Vagina (tissue), 2 donors: ENCODE measurements at places on chromosomes 1 and 21.

DNA sequence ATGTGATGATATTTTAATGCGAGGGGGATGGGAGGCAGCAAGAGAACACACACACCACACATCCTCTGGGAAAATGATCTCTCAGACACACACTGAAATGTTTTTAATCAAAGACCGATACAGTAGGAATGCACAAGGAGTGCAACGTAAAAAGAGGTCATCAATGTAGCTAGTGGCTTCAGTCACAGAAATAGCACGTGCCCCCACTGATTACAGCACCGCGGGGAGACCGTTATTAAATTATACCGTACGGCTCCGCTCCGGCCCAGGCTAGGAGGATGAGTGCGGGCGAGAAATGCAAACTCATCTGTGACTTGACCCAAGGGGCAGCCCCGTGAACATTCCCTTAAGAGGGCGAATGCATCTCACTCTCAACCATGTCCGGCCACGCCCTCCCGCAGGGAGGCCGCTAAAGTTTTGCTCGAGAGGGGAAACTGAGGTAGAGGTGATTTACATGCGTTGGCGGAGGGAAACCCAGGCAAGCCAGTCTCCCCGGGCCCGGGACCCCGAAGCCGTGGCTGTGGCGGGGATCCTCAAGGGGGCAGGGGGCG is 552 bp downstream of the UBR4 start:
- DNase-seq: no peak

GRCh38 chr1:230784163-230784562 is 37.0 kb downstream of the CAPN9 start:
- DNase-seq: no peak

DNA sequence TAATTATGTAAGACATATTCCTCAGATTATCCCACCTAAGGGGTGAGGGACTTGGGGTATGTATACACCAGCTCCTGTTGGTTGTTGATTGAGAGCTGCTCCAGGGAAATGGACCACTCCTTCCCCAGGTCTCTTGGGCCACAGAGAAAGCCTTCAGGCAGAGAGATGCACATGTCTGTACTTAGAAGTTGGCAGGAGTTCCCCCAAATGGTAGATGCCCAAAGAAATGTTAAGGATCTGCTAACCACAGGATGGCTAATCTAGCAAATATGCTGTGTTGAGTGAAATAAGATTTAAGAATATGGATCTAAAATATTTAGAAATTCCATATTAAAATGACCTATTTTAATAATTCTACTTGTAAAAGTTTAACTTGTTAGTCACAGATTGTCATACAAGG is 100.8 kb upstream of the DNAH14 start:
- DNase-seq: no peak

GRCh38 chr21:29829564-29830275 is 110.1 kb downstream of the GRIK1 start:
- DNase-seq: no peak

- DNase-seq: no peak
Measured at GRCh38 chr1:31593136-31593665, 16.9 kb downstream of the TINAGL1 start.

GRCh38 chr1:26536521-26536920 is 7.0 kb downstream of the RPS6KA1 start:
- no peak for DNase-seq

GRCh38 chr1:43277116-43277876 is 7.5 kb downstream of the TMEM125 start:
- DNase-seq: no peak

DNA sequence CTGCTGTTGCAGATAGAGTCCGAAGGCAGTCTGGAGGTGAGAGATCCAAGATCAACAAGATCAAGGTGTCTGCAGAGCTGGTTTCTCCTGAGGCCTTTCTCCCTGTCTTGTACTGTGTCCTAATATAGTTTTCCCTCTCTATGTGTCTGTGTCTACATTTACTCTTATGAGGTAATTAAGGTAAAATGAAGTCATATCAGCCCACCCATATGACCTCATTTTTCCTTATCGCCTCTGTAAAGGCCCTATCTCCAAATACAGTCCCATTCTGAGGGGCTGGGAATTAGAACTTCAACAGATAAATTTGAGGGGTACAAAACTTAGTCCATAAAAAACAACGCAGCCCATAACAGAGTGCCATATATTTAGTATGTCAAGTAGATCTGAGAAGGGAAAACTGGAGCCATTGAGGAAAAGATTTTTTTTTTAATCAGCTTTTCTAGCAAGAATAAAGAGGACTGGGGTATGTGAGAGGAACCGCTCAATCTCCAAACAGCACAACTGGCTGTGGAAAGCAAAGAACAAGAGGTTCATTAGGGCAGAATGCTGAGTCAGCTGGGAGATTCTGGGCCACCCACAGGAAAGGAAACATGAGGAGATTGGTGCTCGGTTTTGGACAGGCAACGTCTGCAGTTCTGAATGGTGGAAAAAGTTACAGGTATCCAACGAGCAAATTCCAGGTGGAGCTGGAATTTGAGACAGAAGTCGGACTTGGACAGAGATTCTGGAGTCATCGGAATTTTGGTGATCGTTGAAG is 65.7 kb downstream of the MAP3K21 start:
- DNase-seq: no peak

GRCh38 chr21:41245509-41246135 is 71.0 kb upstream of the FAM3B start:
- no peak for DNase-seq

DNA sequence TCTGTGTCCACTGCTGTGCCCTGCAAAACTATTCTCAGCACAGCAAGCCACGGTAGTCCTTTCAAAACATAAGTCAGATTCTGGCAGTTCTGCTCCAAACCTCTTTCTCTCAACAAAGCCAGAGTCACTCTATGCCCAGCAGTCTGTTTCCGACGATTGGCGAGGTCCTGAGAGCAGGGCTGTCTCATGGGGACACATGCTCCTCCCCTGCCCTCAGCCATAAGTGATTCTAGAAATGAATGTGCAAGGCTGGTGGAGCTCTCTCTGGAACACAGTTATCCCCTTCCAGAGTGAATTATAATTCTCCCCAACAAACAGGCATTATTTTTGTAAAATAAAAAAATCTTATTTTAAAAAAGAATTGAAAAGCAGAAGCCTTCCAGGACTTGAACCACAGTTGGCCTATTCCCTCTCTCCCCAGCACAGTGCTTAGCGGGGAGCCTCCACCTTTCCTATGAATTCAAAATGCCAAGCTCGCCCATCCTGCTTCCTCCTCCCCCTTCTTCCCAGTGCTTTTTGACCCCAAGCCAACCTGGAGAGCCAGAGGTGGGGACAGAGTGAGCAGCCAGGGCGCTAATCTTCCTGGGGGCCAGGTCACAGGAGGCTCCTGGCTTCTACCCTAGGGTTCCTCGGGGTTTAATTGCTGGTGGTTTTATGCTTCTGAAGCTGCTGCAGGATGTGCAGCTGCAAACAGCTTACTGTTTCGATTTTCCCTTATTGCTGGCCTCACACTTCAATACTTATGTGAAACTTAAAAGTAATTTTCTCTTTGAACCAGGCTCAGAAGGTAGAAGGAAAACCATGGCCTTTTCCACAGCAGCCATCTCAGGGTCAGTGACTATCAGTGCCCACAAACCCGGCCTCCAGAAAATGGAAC is 41.1 kb downstream of the KCNJ6 start:
- peak; percentile 31 for DNase-seq

DNA sequence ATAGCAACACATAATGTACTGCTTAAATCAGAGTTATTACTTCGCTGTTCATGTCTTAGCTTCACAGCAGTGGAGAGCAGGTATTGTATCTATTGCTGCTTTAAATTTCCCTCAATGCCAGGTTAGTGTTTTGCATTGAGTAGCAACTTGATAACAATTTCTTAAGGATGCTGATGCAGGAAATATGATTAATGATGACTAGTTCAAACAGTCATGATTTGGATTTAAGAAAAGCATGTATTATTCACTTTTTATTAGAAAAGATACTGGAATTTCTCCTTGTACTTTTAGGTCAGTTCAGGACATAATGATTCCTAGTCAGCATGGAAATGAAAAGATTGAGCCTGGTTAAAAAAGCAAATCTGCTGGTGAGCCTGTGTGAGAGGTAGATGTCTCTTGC is 67.2 kb upstream of the ARHGAP29 start:
- DNase-seq: no peak

GRCh38 chr1:243963571-243963970 is 87.5 kb upstream of the ZBTB18 start:
- DNase-seq: no peak

DNA sequence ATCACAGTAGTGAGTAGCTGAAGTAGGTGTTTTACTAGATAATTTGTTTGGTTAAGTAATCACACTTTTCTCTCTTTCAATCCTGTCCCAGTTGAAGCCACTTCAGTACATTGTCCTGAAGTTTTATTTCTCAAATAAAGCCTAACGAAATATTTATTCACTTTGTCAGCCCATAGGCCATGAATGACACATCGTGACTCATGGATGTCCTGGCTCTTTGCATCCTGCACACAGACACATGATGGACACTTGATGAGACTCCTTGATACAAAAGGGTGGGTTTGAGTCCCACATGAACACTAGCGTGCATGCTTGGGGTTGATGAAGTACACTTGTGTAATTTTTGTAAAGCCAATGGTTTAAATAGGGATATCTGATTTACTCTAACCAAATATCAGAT is 22.7 kb upstream of the LAMC2 start:
- DNase-seq: no peak

DNA sequence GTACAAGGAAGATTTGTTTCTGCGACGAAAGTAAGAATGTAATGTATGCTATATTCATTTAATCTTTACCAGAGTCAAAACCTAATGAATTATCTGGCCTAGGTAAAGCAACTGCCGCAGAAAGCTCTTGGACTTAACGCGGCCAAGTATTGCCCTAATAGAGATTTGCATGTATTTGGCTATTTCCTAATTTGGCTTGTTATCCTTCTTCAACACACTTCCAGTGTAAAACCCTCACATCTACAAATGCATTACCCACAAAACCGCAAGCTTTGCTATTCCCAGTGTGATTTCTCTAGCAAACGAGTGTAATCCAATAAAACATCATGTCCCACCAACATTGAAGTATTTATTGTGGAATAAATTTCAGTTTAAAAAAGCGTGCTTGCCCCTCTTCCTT is 123.8 kb upstream of the LMO4 start:
- no peak for DNase-seq

- DNase-seq: no peak
Measured at GRCh38 chr1:172041742-172042141, 200.4 kb downstream of the DNM3 start.

DNA sequence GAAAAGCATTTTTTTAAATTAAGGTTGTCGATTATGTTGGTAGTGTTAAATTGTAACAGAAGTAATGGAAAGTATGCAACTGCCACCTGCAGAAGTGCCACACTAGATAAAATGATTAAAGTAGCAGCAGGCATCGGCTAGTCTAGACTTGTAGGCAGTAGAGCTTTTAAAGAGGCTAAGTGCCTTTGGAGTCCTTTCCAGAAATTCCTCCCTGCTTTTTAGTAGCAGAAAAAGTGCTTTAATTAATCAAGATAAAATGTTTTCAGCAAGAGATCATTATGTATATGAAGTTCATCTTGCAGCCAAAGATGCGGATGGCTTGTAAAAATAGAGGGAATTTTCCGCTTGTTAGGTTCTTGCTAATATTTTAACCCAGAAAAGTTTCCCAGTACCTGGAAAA is 87.1 kb upstream of the LRRC8D start:
- no peak for DNase-seq

DNA sequence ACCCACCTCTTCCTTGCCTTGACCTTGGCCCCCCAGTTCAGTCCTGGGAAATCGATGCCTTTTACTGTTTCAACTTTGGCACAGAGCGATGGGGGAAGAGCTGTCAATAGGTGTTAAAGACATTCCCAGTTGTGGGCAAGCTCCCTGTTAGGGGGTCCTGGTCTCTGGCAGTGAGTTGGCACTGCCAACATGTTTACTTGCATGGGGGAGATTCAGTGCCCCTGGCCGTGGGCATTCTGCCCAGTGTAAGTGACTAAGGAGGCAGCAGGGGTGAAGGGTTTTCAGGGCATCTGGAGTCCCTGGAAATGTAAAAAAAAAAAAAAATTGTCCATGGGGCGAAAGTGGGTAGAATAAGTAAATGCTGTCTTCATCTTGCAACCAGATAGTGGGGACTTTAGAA is 407.0 kb downstream of the PTPRU start:
- DNase-seq: no peak

- DNase-seq: no peak
Measured at GRCh38 chr1:183230413-183230812, 44.3 kb downstream of the LAMC2 start.

DNA sequence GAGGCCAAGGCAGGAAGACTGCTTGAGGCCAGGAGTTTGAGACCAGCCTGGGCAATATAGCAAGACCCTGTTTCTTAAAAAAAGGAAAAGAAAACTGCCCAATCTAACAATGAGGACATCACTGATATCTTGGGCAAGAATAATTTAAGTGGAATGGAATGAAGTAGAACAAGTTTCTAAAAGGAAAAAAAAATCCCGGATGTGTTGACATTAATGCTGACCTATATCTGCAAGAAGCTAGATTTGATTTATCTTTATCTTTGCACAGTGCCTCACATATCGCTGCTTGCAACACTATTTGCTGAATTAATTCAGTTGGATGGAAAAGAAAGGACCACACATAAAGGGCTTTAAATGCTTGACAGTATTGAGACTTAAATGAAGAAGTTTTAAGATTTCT is 27.8 kb downstream of the DIPK1A start:
- no peak for DNase-seq

DNA sequence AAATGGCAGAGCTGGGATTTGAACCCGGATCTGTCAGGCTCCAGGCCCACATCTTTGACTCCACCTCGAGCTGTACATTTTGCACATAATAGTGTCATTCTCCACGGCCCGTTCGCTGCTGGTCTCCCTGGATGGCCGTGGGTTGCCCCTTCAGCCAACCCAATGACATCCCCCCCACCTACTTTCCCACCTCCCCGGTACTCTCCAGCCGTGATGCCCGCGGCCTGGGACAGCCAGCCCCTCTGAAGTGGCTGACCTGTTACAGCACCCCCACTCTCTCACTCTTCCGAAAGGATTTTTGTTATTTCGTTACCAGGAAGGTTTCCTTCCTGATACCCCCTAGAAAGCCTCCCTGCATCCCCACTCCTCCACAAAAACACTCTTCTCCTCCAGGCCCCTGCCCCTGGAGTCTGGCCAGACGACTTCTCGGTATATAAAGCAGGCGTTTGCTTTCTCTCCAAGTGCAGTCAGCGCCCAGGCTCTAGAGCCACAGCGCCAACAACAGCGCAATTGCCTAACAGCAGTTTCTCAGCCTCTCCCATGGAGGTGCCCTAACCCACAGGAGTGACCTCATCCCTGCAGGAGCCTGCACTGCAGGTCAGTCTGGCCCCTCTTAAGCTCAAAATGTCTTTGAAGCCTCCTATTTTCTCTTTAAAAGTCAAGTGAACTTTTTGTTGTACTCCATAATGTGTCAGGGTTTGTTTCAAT is 14.5 kb upstream of the GJB5 start:
- DNase-seq: no peak
